ENCODE measurements at places on chromosomes 4 and X. TPM values are rescaled to one million over a fixed set of nuclear protein-coding genes. Genes with fewer than 3 reads are reported as not detected.

USP27X gene
- total RNA-seq, result 2.7 TPM

UBE2D3 gene
- total RNA-seq, result 300 TPM

STOX2 gene
- total RNA-seq, result 2.5 TPM

BCORL1 gene
- 22.3 TPM for total RNA-seq

COX7B2 gene
- not detected for total RNA-seq

SSX3 gene
- total RNA-seq, result not detected

Data from astrocyte (in vitro differentiated cells and primary cell).